ENCODE measurements at places on chromosomes 13 and 19.

DNA sequence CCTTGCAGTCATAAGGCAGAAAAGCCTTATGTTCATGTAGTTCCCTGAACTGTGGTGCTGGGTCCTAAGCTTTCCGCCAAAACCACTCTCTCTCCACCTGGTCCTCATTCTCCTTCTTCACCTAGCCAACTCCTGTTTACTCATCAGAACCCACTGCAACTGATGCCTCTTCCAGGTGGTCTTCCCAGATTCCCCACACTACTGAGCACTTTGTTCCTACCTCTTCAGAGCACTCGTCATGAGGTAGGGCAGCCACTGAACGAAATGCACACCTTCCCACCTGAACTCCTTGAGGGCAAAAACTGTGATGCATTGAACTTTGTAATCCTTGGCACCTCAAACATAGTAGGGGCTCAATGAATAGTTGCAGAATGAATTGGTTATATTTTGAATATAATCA, 100.4 kb downstream of the DOCK9 start:
- no peak for DNase-seq

- no peak for DNase-seq
Measured at GRCh38 chr13:91115776-91116175, 231.7 kb upstream of the MIR17HG start.

DNA sequence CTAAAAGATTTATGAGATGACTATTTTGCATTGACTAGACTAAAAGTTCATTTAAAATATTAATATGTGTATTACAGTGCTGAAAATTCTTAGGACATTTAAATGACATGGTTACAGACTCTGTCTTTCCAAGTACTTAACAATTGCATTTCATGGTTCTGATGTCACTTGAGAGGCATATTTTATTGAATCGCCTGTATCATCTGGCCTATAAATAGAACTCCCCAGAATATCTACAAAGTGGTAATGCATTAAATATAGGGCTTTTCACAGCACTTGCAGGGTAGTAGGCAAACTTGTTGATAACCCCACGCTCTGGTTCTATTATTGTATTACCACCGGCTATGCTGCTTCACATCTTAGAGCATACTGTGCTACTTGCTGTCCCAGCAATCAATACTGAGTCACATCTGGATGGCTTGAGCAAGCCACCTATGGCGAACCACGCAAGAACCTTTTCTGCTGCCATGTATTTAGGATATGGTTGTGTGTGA, 400.6 kb downstream of the HS6ST3 start:
- DNase-seq = no peak

GRCh38 chr19:49786376-49786820, 19.6 kb downstream of the AP2A1 start:
- no peak for DNase-seq

DNA sequence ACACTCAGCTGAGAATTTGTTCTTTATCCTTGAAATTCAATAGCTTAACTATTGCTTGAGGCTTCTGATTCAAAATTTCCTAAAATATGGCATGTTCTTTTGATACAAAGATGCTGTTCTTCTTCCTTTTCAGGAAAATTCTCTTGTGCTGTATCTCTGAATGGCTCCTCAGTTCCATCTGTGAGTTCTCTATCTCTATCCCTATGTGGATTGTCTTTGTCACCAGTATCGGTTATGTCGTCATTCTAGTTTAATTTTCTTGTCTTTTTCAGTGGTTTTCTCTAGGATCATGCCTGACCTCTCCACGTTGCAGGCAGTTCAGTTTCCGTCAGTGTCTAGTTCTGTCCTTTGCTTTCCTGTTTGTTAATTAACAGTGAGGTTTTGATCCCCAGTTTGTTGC, 104.6 kb upstream of the GJB6 start:
- DNase-seq = no peak

DNA sequence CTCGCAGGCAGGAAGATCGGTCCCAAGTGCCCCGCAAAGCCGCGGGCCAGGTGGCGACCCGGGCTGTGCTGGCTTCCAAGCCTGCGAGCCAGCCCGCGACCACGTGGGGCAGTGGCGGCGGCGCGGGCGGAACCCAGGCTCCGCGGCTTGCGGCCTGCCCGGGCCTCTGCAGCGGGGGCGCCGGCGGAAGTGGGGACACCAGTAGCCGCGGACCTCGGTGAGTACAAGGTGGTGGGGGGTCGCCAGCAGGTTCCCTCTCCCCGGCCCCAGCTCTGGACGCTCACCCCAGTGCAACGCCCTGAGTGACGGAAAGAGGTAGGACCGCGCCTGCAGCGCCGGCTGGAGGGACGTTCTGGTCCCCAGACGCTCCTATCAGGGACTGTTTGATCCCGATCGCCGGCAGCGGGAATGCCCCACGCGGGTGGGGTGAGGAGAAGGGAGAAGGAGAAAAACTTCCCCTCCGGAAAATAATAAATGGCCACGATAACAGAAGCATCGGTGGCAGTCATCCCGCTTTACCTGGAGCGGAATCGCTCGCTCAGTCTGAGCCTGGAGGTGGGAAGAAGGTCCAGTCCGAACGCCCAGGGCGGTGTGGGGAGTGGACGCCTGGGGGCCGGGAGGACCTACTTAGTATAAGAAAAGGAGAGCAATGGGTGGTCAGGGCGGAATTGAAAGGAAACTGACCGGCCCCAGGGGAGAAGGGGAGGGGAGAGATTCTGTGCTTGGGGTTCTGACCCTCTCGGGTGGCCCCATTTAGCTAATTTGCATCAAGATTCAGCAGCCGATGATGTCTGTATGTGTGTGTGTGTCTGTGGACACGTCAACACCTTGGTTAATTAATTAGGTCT, at the start of gene GEMIN7:
Gene GEMIN7, plus strand, starts transcription at position 198 of the 848 bp plus-strand sequence. CDS start 10,855 bp downstream, outside the sequence.
- peak; percentile 71 for DNase-seq
